Activated CD4-positive, alpha-beta T cell treated with anti-CD3 and anti-CD28 coated beads for 4 hours (primary cell): ENCODE measurements at places on chromosomes 4 and X.
A peak's percentile ranks its signal among the peaks of the same experiment; 100 is the strongest.

DNA sequence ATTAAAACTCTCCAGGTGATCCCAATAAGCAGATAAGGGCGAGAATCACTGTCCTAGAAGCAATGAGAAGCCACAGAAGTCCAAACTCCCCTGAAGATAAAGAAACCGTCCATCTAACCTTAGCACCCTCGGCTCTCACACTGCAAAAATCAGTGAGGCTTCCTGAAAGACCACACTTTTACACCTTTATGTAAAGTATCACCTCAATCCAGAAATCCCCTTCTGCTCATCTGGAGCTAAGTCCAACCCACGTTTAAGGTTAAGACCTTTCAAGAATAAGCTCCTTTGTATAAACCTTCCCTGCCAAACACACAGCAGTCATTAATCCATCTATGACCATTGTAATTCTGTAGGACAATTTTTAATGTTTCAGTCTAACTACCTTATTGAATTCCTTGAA, 41.7 kb downstream of the LIN54 start:
- no peak for DNase-seq

DNA sequence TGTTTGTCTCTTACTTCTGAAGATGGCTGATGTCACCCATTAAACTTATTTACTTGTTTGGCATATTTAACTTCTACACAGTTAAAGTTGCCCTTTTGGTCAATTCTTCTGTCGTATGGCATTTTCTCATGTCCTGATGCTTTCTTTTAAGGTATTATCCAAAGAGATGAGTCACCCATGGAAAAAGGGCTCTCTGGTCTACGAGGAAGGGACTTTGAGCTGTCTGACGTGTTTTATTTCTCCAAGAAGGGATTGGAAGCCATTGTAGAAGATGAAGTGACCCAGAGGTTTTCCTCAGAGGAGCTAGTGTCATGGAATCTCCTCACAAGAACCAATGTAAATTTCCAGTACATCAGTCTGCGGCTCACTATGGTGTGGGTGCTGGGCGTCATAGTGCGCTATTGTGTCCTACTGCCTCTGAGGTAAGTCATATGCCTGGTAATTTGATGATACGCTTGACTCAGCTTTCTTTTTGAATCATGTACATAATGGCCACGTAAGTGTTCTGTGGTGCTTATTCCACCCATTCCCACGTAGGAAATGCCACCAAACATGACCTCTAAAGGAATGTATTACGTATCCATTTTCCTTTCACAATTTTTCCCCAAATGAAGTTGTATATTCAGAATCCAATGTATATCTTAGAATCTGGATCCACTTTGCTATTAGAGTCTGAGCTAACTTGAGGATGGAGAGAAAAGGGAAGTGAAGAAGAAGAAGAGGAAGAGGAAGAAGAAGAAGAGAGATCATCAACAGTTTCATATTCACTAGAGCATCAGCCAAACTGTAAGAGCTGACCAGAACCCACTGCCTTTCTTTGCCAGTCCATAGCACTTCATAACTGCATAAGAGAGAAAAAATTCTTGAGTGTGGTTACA, 45.7 kb downstream of the GPAT3 start:
- DNase-seq = no peak

GRCh38 chr4:142473960-142474338, 372.2 kb downstream of the INPP4B start:
- DNase-seq = no peak

GRCh38 chrX:153848325-153848724, 18.0 kb upstream of the PDZD4 start:
- no peak for DNase-seq

GRCh38 chr4:14524276-14524675, 478.0 kb upstream of the CPEB2 start:
- no peak for DNase-seq

DNA sequence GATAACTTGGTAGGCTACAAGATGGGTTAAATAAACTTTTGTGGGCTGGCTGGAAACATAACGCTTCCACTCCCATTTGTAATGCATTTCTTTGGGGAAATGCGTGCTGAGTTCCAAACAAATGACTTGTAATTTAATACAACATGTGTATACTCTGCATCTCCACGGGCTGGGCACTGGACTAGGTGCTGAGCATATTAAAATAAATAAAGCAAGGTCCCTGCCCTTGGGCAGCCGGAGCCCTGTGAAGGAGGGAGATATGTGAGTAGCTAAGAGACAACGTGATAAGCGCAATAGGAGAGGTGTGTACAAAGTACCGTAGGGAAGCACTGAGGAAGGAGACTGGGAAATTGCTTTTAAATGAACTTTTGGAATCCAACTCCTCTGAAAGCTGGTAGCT, 147.2 kb upstream of the RBPJ start:
- no peak for DNase-seq

- DNase-seq = no peak
These were observed 20.6 kb upstream of the FTHL17 start for GRCh38 chrX:31092476-31092875.

DNA sequence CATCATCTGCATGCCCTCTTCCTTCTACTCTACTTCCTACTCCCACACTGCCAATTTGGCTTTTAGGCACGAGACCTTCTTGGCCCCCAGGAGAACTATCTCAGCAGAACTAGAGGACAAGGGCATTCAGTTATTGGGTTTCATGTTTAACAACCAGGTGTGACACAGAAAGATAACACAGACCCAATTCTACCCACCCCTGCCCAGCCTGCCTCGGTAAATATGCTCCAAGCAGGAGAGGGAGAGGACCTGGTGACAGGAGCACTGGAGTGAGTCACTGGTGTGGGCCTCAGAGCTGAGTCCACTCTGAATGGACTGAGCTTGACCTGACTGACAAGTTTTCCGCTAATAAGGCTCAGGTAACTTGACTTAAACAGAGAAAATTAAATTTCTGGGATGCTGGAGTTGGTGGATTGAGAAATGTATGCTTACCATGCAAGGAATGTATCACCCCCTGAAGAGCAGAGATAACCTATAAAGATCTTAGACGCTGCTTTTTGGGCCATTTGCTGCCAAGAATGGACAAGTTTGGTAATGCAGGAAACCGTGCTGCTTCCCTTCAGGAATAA, 52.5 kb downstream of the CASP3 start:
- DNase-seq = no peak

DNA sequence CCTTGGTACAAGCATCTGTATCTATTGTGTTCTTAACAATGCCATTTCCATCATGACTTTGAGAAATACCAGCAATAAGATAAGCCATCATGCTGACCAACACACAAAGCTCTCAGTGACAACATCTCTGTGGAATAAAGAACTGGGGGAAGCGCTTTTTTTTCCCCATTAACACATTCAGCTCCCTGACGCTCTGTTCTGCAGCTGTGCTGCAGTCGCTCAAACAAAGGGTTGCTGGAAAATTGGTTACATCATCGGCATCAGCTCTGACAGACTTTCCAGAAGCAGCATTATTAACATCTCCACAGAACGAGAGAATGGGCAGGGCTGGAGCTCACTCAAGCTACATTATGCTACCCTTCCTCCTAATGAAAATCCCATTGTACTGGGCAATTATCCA, 39.9 kb downstream of the DCX start:
- no peak for DNase-seq

DNA sequence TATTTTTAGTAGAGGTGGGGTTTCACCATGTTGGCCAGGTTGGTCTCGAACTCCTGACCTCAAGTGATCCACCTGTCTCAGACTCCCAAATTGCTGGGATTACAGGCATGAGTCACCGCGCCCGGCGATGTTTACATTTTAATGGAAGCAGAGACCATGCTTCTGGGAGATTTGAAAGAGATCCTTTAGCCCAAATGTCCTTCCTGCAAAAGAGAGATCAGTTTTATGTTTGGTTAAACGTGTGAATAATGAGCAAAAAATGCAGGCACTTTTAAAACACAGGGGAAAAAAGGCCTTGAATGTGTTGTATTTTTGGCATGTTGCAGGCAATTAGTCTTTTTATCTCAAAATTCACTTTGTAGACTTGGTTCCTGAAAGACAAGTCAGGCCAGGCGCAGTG, 95.8 kb upstream of the ELOVL6 start:
- no peak for DNase-seq

GRCh38 chr4:74675673-74676279, 118.5 kb downstream of the BTC start:
- peak; percentile 1 for DNase-seq

- DNase-seq = no peak
These were observed 19.7 kb downstream of the TMEM131L start for GRCh38 chr4:153485860-153486259.

- no peak for DNase-seq
These were observed 1012.1 kb downstream of the RAB28 start for GRCh38 chr4:12472087-12472486.

GRCh38 chr4:126547352-126547751, 1085.4 kb upstream of the INTU start:
- DNase-seq = no peak

DNA sequence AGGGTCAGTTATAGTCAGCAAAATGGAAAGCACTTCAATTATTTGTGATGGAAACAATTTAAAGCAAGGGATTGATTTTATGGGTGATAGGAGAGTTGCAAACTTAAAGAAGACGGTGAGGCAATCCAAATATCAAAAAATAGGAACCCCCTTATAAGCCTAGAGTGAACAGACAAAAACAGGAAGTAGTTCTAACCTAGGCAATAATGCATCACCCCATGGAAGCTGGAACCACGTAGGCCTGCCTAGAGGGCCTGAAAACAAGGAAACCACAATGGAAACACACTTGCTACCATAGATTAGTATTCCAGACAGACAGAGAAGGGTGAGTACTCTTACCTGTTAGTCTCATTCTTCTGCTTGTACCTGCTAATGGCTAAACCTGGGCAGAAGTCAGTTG, 13.5 kb upstream of the GK2 start:
- DNase-seq = no peak

DNA sequence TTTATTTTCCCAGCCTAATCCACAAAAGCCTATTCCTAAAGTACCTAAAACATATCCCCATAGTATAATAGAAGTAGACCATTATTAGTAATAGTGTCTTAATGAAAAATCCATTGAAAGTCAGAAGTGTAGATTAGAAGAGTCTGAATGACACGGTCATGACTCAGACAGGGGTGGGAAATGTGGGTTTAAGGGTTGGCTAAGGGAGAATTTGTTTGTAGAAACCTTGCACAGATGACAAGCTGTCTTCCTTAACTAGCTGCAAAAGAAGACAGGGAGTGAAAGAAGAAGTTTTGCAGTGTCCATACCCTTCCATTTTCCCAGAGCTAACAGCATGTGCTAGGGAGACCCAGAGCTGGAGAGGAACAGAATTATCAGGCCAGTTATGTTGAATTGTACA, 242.7 kb upstream of the ETNPPL start:
- DNase-seq = no peak

DNA sequence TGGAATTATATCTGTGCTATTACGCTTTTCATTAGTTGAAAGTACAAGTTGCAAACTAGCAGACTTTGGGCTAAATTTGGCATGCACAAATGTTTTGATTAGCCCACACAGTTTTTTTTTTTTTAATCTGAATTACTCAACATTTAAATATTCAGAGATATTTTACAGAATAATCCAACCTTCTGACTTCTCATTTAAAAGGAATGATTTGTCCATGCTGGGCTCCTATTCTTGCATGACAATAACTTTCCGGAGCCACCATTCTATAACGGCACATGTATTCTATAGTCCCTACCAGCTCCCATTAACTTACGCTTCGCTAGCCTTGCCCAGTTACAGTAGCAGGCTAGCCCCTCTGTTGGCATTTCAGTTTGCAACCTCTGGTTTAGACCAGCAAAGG, 219.3 kb upstream of the FTHL17 start:
- DNase-seq = no peak

DNA sequence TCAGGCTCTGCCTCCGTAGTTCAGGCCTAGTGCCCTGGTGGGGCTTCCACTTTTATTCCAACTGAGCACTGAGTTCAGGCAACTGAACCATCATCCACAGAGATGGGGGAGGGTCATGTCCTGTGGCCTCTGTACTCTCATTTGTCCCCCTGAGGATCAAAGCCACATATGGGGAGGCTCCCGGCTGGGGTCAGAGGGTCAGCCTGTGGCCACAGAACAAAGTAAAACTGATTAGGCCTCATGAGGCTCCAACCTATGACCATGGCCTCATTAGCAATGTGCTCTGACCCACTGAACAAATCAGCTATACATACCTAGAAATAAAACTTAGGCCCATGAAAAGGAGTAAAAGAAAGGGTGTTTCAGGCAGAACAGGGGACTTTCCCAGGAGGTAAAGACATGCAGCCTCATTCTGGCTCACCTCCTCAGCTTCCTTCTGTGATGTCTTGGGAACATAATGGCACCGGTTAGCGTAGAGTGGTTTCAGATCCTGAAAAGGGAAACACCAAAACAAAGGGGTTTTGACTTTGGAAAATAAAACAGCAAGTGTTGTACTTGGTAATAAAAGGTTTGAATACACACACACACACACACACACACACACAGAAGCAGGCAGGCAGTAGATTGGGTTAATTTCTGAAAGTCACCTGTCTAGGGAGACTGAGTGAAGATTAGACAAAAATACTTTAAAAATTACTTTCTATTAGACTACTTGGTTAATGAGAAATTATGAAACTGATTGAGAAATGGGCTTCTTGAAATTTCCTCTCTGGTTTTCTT, 24.3 kb downstream of the TMEM255A start:
- no peak for DNase-seq

DNA sequence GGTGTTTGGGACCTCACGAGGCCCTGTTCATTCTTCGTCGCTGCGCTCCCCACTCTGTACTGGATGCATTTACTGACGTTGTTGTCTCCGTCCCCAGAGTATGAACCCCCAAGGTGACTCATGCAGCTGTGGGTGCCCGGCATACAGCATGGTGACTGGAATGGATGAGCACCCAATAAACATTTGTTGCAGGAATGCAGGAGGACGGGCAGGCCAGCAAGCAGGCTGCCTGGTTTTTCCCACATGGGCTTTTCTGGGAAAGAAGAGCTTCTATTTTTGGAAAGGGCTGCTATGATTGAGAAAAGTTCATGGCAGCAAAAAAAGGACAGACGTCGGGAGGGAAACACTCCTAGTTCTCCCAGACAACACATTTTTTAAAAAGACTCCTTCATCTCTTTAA, 893 bp upstream of the SOD3 start:
- no peak for DNase-seq

DNA sequence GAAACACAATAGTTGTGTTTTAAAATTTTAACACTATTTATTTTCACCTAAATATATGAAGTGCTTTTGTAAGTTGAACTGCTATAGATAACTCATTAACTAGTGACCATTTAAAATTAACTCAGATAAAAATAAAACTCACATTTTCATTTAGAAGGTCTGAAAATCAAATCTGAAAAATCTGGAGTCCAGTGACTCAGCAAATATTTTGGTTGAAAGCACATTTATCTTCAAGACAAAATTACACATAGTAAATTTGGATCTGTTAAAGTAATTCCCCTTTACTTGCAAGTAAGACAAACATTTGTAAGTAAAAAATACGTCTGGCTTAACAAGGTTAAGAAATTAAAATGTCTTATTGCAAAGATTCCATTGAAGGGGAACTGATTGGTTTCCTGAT, 589.1 kb downstream of the TRIML1 start:
- no peak for DNase-seq

DNA sequence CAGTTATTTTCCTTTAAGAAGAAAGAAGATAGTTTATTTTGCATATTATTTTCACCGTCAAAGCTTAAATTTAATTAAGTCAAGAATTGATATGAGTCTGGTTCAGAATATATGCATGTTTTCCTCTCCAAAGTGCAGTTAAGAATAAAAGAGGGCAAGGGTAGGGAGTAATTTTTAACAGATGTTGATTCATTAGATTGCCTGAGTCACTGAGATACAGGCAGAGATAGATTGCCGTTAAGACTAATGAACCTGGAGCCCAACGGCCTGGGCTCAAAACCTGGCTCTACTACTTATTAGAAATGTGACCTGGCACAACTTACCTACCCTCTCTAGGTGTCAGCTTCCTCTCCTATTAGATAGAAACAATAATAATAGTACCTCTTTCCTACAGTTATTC, 1037.4 kb upstream of the PABPC4L start:
- DNase-seq = no peak
